NCI-H748 treated with DMSO at 0.1 percent for 48 hours (cell line): ENCODE measurements at places on chromosomes 11 and 22.
A peak's percentile ranks its signal among the peaks of the same experiment; 100 is the strongest.

DNA sequence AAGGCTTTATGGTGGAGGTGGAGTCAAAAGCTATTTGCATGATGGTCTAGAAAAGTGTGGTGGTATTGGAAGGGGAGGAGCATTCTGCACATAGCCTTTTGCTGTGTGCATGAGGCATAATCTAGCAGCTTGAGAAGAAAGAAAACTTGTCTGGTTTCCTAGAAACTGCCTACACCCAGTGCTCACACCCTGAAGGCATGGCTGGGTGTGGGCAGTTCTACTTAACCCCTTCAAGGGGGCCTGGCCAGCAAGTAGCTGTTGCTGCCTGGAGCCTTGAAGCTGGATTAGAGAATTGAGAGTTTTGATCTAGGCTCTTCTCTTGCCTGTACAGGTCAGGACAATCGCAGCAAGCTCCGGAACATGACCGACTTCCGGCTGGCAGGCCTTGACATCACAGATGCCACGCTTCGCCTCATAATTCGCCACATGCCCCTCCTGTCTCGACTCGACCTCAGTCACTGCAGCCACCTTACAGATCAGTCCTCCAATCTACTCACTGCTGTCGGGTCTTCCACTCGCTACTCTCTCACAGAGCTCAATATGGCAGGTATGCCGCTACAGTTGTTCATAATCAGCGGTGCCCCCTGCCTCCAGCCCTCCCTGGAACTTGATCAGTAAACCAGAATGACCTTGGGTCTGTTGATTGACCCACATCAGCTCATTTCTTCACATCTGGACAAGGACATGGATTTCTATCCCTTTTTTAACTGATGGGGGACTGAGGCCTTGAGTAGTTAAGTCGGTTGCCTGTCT is 12.2 kb upstream of the GRK2 start:
- DNase-seq = no peak

- DNase-seq = no peak
Measured at GRCh38 chr11:105393326-105393725, 216.5 kb upstream of the GRIA4 start.

- no peak for DNase-seq
Measured at GRCh38 chr22:20576445-20576816, 69.0 kb downstream of the MED15 start.

- DNase-seq = no peak
Measured at GRCh38 chr22:31937341-31937740, 7.0 kb upstream of the YWHAH start.

- no peak for DNase-seq
Measured at GRCh38 chr11:134555510-134555909, 143.5 kb upstream of the B3GAT1 start.

DNA sequence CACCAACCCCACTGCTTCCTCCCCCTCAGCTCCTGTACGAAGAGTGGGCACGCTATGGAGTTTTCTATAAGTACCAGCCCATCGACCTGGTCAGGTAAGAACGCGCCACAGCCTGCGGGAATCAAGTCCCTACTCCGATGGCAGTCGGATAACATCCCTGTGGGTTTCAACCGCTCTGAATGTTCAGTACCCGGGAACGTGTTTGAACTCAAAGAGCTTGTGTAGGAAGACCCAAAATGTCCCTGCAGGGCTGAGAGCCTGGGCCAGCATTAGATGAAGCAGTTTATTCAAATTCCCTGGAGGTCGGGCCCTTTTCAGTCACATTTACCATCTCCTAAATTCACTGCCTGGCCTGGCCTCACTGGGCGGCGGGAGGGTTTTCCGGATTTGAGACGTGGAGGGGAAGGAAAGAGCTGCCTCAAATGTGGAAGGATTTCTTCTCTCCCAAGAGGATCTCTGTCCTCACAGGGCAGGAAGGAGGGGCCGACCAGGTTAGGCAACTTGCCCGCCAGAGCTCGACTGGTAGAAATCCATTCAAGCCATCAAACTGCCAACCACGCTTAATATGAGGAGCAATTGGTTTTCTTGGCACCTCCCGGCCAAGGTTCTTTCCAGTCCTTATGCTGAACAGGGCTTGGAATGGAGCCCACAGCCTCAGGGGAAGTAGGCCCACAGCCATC is 46.3 kb downstream of the ANO1 start:
- DNase-seq = no peak

DNA sequence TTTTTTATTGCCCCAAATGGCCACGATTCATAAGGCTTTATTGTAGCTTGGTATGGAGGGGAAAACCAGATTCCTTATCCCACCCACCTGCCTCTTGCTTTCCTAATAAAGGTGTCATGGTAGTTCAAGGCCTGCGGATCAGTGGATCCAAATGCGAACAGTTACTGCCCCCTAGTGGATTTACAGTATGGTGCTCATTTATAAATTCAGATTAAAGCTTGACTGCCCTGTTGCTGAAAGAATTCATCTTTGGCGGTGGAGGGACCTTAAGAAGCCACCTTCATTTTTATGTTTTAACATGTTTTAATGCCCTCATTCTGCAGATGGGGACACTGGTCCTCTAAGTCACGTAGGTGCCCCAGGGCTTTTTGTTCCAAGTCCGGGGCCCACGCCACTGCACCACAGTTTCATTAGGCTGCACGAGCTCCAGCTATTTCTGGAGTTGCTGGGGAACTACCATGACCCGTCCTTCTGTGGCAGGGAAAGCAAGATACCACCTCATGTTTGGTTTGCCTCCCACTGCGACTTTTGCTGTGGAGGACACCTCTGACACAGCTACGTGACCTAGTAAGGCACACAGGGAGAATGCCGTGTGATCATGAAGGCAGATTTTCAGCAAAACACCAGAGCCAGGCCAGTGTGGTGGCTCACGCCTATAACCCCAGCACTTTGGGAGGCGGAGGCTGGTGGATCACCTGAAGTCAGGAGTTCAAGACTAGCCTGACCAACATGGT is 15.6 kb upstream of the INCENP start:
- peak; percentile 75 for DNase-seq

DNA sequence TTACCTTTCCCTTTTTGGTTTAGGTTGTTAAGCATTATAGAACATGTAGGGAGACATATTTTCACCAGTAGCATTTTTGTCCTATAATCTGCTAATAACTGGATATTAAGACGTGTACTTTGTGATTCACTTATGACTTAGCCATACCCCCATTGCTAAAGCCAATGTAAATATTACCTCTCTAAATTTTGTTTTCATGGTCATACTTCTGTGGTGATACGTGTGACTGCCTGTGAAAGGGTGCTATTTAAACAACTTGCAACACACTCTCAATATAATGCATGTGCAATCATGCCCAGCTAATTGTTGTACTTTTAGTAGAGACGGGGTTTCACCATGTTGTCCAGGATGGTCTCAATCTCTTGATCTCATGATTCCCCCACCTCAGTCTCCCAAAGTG is 36.2 kb upstream of the PAK1 start:
- DNase-seq = peak; percentile 10

DNA sequence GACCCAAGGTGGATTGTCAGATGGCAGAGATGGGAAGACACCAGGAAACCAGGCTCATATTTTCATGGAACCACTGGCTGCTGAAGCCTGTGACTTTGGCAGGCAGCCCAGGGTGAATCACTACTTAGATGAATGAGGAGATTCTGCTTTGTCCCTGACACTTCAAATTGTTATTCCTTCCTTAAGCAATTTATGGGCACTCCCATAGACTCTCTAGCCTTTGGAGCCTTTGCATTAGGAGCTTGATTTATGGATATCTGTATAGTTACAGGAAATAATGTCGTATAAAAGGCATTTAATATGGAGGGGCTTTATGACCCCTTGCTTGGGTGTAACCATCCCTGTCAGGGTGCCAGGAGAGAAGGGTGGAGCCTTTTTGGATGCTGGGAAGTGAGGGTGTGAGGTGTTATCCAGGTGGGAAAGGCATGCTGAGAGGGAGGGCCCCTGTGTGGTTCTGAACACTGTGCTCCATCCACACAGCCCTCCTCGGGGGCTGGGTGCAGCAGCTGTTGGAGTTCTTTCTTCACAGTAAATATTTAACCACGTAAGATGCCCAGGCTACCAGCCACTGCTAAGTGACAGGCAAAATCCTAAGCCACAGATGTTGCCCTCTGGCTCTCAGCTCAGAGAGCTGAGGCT is 35.3 kb downstream of the IL18 start:
- DNase-seq = peak; percentile 4

GRCh38 chr22:27798511-27799014 is 3.0 kb downstream of the MN1 start:
- no peak for DNase-seq

DNA sequence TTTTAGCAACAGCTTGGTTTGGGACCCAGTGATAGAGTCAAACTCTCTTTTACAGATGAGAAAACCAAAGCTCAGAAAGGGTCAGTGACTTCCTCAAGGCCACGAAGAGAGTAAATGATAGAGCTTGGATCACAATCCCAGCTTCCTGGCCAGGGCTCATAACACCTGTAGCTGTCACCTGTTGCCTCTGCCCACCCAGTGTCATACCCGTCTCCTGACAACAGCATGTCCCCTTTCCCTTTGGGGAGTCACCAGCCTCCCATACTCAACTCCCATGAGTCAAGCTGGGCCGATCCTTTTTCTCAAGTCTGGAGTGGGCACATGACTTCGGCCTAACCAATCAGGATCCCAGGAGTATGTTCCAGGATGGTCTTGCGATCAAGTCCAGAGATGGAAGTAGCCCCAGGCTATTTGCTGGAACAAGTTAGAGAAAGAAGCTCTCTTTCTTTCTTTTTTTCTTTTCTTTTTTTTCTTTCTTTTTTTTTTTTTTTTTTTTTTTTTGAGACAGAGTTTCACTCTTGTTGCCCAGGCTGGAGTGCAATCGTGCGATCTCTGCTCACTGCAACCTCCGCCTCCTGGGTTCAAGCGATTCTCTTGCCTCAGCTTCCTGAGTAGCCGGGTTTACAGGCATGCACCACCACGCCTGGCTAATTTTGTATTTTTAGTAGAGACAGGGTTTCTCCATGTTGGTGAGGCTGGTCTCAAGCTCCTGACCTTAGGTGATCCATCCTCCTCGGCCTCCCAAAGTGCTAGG is 27.8 kb upstream of the MYH9 start:
- DNase-seq = no peak

GRCh38 chr11:2531277-2531986 is 86.6 kb downstream of the KCNQ1 start:
- peak; percentile 3 for DNase-seq

DNA sequence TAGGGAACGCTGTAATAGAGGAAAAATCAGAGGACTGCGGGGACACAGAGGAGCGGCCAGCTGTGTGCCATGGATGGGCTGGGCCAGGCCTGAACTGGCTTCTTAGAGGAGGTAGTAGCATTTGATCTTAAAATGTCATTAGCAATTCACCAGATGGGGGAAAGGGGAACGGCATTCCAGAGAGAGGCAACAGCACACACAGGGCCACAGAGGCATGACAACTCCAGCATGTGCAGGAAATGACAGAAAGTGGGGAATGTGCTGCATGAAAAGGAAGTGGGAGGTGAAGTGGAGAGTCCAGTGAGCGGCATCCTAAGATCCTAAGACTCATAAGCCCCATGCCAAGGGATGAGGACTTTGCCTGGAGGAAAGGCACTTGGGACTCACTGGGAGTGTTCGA is 69.0 kb downstream of the UBASH3B start:
- DNase-seq = no peak

DNA sequence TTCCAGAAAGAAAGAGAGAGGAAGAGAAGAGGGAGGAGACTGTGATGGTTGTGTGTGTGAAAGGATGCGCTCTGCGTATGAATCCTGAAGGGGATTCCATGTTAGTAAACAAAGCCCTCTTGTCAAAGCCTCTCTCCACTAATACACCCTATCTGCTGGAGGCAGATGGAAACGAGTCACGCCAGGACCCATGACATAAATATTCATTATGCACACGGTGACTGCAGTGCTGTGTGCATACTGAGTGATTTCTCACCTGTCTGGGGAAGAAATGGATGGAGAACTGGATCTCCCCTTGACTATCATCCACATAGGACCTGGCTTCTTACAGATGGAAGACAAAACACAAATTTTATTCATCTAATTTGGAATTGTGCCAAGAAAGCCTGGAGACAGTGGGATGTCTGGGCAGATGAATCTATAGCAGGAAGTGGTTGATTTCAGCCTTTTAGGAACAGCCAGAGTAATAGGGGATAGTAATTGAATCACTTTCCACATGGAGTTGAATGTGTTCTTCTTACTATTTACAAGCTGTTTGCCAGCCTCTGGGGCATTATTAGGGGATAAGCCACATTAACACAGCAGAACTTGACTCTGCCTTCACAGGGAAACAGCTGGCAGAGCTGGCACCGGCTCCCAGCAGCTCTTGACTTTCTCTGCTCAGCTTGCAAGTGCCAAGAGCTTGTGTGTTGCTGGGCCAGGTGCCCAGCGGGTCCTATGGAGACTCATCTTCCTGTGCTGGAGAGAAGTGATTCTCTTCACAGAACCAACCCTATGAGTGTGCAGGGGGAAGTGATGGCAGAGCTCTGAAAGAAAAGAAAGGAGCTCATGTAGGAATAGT is 9.0 kb downstream of the MTNR1B start:
- DNase-seq = peak; percentile 54

GRCh38 chr11:4559527-4560440 is 14.8 kb downstream of the OR52M1 start:
- no peak for DNase-seq

GRCh38 chr11:31805037-31805628 is 6.0 kb downstream of the PAX6 start:
- no peak for DNase-seq

- DNase-seq = no peak
Measured at GRCh38 chr11:2443406-2443805, 908 bp downstream of the TRPM5 start.

DNA sequence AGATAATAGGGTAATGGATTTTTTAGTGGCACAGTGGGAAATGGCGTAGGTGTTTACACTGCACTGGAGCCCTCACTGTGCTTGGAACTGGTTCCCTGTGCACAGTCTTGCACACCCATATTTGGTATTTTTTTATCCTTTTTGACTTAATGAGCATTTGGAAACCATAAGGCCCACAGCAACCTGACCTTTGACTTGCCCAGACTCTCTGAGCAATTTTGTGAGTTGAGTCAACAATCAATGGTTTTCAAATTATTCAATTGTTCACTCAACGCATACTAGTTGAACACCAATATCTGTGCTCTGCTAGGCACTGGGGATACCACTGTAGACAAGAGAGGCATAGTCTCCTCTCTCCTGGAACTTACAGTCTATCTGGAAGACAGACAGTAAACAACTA is 14.3 kb downstream of the CD44 start:
- no peak for DNase-seq
